ENCODE measurements at places on chromosomes 3 and 15.

- DNase-seq: no peak
These were observed 36.0 kb downstream of the SENP5 start for GRCh38 chr3:196903740-196904139.

DNA sequence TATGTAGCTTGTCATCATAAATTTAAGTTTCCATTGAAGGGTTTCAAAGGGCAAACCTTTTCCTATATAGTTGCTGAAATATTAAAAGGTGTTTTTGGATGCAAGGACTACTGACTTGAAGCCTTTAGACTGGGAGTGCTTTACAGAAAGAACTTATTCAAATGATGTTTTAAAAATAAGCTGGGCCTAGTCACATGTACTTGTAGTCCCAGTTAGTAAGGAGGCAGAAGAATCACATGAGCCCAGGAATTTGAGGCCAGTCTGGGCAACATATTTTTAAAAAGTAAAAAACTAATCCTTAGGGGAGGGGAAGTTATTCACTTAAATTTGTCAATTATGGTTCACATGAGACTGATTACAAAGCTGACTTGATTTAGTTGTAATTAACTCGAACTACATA lies 65.0 kb downstream of the SMARCC1 start:
- no peak for DNase-seq

DNA sequence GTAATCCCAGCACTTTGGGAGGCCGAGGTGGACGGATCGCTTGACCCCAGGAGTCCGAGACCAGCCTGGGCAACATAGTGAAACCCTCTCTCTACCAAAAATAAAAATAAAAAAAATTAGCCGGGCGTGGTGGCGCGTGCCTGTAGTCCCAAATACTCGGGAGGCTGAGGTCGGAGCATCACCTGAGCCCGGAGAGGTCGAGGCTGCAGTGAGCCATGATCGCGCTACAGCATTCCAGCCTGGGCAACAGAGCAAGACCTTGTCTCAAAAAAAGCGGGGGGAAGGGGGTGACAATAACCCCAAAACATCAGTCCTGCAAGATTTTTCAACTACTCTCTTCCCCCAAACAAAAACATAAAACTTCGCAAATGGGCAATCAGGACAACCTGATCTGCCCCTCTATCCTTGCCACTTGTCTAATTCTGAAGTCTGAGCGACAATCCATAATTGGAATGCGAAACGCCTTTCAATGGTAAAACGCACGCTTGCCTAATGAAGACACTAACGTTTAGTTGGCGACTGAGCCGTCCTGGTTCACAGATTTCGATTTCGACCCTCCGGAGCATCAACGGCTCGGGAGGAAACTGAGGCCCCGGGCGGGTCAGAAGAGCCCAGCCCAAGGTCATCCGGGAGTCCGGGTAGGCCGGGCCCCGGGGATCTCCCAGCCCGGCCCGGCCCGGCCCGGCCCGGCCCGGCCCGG lies 868 bp downstream of the BTBD1 start:
- no peak for DNase-seq

DNA sequence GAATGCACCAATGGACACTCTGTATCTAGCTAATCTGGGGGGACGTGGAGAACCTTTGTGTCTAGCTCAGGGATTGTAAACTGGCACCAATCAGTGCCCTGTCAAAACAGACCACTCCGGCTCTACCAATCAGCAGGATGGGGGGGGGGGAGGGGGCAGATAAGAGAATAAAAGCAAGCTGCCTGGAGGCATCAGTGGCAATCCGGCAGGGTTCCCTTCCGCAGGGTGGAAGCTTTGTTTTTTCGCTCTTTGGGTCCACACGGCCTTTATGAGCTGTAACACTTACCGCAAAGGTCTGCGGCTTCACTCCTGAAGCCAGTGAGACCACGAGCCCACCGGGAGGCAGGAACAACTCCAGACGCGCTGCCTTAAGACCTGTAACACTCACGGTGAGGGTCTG lies 827.1 kb downstream of the PLOD2 start:
- no peak for DNase-seq

DNA sequence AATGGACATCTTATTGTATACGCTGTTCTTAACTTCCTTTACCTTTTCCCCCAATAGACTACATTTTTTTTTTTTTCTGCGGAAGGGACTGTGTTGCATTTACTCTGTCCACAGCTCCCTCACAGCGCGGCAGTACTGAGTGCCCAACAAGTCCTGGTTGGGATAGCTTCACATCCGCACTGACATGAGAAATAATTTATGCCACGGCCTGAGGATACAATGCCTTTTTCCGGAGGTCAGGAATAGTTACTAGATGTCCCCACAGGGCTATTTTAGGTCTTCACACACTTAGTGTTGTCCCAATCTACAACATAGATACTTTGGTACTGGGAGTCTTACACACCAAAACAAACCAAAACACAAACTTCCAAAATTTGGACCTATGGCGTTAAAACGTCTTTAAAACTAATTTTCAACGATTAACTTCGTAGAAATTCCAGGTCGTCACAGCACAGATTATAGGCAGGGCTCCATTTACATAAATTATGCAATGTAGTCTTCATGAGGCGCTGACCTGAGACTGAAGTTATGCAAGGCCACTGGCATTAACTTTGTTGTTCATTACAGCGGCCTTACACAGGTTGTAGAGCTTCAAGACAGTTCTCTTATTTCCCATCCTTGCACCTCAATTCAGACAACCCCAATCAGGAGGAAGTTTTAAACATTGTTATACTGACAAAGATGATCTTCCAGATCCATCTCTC lies 989 bp upstream of the PPIB start:
- no peak for DNase-seq

DNA sequence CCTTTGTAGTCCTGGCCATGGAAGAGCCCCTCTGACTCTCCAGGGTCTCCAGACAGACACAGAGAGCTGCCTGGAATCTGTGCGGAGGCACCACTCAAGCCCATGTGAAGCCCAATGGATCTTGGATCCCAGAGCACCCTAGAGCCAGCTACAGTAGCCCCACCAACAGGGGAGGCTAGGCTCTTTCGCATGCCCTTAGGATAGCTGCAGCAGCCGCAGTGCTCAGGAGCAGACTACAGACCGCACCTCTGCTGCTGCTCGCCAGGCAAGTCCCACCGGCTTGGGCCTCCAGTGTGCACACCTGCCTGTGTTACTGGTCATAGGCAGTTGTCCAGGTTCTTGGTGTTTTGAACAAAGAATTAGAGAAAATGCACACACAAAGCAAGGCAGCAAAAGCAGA lies 131.6 kb downstream of the SPATA16 start:
- DNase-seq: no peak

DNA sequence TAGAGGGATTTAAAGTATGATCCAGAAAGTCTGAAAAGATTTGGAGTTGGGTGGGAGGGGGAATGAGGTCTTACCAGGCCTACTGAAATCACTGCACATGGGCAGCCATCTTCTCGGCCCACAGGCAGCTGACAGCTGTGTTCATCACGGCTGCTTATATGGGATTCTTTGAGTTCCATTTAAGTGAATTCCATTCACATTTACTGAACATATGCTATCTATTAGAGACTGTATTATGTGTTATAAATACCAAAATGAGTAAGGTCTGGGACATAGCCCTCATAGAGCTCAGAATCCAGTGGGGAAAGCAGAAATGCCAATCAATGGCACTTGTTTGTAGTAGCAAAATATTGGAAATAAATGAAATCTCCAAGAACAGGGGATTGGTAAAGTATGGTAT lies 91.1 kb downstream of the TRIM42 start:
- no peak for DNase-seq

GRCh38 chr3:160471892-160472291 lies 22.3 kb upstream of the TRIM59 start:
- DNase-seq: no peak

Data from GM12891 (cell line).